ENCODE measurements at places on chromosomes 3 and 15.

- DNase-seq, result no peak
Observed at GRCh38 chr15:89707577-89707976, 17.0 kb downstream of the WDR93 start.

DNA sequence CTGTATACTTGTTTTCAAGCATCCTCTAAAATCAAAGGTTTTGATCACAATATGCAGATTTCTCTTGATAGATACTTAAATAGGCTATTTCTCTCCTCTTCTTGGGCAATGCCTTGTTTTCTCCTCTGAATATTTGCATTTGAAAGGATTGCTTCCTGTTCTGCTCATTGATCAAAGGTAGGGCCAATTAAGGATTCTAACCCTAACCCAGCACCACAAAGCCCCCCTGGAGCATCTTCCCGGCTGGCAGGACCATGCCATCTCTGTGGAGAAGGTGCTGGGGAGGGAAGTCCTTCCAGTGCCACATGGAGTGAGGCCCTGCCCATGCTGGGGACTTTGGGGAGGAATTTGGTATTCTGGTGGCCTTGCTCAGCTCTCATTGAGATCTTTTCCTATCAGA is 11.3 kb upstream of the NIPA2 start:
- DNase-seq, result no peak

DNA sequence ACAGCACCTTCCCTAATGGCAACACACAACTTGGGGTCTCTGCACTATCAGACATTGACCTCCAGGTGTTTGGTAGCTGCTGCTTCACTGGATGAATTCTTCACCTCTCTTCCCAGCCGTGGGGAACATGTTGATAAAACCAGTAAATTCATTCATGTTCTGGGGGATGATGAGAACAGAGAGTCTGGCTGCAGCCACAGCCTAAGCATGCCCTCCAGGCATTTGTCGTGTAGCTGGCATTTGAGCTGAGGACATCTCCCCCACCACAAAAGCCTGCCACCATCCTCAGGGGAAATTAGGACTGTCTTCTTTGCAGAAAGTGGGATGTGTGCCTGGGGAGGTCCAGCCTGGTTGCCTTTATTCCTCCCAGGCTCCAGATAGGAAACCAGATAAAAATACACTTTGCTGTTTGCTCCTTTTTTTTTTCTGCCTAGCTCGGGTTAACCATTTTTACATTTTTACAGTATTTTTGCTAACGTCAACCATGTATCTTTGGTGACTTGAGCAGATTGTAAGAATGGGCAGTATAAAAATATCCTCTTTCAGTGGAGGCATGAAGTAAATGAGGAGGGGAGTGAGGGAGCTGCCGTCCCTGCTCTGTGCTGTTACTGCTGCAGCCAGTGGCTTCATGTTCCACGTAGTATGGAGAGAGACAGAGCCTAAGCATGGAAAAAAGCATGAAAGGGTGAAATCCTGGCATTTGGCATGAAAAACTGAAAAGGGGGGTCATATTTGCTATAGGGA is 444.0 kb downstream of the EPHB1 start:
- no peak for DNase-seq

DNA sequence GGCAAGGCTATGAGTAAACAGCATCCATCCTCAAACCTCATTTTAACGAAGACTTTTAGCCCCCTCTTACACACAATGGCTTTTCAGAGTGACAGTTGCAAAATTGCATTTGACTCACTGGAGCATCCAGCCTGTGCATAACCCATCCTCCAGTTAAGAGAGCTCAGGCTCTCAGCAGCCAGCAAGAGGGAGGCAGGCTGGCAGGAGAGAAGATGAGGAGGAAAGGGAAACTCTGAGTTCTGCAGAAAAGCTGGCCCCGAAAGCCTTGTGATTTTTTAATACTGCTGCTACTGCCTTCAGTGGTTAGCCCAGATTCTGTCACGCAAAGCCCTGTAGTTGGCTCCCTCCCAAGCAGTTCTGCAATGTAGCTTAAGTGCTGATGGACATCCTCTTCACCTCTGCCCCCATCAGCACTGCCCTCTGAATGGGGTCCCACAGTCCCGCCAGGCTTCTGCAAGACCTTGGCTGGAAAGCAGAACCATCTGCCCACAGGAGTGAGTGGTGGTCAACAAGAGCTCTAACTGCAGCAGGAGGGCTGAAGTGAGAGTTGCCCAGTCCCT is 371.3 kb downstream of the EPHB1 start:
- no peak for DNase-seq

DNA sequence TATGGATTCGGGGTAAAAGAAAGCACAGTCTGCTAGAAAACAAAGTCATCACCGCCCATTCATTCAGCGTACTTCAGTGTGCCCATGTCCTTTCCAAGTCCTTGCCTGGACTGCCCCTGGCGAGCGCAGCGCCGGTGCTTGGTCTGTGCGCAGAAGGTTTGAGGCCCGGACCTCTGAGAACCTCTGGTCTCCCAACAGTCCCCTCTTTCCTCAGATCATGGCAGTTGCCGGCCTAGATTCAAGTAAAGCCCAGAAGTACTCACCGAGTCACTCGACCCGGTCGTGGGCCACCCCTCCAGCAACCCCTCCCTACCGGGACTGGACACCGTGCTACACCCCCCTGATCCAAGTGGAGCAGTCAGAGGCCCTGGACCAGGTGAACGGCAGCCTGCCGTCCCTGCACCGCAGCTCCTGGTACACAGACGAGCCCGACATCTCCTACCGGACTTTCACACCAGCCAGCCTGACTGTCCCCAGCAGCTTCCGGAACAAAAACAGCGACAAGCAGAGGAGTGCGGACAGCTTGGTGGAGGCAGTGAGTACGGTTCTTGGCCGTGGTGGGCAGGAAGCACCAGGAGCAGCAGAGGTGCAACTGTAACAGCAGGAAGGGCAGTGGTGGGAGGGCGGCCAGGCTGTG is 36.3 kb downstream of the CHDH start:
- no peak for DNase-seq

GRCh38 chr3:72185549-72186399 is 400.8 kb upstream of the PROK2 start:
- DNase-seq, result no peak

DNA sequence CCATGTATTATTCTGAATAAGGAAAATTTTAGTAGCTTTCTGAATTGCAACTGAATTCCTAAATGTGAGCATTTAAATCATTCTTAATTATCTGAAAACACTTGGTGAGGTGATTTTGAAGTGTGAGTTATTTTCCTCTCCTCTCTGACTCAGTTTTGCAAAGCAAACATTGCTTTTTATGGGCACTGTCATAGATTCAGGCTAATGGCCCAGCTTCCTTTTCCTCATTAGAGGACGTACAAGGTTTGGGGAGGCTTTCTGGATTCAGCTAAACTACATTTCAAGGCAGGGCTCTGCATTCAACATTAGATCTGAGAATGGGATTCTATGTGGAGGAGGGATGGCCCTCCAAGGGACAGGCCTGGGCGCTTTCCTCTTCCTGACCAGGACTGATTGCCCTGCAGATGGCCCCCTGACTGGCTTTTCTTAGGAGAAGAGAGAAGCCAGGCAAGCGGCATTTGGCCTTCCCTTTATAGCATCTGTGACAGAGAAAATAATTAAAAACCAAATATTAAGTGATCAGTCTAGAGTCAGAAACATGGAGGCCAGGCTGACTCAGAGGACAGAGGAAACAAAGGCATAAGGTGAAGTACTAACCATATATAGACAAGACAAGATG is 53.0 kb upstream of the STXBP5L start:
- DNase-seq, result no peak

DNA sequence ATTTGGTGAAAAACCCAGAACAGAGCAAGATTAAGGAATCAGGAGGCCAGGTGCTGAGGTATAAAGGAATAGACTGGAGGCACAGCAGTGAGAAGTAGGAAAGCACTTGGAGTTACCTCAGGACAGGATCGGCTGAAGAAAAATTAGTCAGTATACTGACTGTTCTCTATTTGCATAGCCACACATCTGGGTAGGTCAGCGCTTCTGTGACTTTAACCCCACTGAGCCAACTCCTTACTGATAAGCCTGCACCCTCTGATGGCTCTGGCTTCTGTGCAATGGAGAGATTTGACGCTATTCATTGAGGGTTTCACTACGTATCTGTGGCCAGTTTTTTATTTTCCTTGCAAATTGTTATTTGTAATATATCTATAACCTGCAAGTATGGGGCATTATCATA is 22.3 kb downstream of the MECOM start:
- DNase-seq, result no peak

GRCh38 chr3:141477224-141477623 is 9.6 kb upstream of the RASA2 start:
- no peak for DNase-seq

DNA sequence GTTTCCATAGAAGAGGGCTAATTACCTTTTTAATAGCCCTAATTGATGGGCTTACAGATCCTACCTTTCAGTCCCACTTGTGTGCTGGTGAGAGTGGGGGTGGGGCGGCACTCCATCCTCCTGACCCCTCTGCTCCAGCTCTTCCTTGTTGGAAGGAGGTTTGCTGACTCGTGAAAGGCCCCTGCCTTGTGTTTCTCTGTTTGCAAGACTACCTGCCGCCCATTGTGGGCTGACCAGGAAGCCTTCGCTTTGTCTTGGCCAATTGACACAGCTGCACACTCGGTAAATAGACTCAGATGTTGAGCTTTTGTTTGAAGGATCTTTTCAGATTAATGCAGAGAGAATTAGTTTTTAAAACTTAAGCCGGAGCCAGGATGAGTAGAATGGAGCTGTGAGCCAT is 197.3 kb upstream of the HES1 start:
- DNase-seq, result peak; percentile 75

- DNase-seq, result no peak
Observed at GRCh38 chr15:65260968-65261367, 25.7 kb downstream of the PARP16 start.

DNA sequence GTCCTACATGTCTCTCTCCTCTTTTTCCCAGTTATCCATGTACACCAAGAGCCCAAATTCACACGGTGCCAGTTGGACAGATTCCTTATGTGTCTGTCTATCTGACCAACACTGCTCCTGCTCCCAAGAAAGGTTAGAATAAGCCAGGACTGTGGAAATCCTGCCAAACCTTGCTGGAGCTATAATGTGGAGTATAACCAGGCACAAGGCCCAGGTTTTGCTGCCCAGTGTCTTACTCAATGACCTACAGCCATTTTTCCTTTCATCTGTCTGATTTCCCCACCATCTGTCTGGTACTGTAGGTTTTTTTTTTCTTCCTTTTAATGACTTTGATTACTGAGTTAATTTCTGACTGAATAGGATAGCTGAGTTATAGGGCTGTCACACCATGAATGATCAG is 26.5 kb upstream of the MINDY4B start:
- DNase-seq, result no peak

GRCh38 chr15:42344763-42345162 is 14.5 kb upstream of the CAPN3 start:
- no peak for DNase-seq

- DNase-seq, result no peak
Observed at GRCh38 chr3:149655826-149656574, 1.8 kb downstream of the WWTR1 start.

DNA sequence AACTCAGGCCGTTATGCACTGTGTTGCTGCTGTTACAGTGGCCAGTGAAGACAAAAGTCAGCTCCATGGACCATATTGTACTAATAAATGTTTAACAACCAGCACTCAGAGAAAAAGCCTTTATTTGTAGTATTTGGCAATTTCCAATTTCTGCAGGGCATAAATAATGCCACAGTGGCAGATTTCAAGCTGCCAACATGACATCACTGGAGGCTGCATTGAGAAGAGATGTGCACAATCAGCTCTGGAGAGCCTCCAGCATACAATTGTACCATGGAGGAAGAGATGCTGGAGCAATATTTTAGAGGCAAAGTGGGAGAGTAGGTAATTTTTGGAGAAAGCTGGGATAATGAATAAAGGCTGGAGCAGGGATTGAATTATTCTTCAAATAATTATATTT is 9.7 kb upstream of the ALCAM start:
- DNase-seq, result no peak

GRCh38 chr15:39181940-39182339 is 398.9 kb upstream of the THBS1 start:
- DNase-seq, result no peak

GRCh38 chr3:22748453-22749045 is 454.6 kb upstream of the UBE2E2 start:
- no peak for DNase-seq

DNA sequence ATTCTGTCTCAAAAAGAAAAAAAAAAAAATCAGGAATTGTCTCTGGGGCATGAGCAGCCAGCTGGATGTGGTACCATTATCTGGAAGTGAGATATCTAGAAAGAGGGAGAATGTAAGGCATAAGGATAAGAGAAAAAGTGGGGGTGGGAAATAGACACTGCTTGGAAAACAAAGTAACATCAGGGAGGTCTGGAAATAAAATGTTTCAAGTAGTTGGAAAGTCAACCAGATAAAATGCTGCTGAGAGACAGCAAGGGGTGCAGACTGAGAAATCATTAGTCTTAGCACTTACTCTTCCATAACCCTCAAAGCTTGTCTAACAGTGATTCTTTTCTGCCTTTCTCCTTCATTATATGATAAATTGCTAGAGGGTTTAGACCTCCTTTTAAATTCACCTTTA is 159.7 kb upstream of the TBL1XR1 start:
- DNase-seq, result no peak

DNA sequence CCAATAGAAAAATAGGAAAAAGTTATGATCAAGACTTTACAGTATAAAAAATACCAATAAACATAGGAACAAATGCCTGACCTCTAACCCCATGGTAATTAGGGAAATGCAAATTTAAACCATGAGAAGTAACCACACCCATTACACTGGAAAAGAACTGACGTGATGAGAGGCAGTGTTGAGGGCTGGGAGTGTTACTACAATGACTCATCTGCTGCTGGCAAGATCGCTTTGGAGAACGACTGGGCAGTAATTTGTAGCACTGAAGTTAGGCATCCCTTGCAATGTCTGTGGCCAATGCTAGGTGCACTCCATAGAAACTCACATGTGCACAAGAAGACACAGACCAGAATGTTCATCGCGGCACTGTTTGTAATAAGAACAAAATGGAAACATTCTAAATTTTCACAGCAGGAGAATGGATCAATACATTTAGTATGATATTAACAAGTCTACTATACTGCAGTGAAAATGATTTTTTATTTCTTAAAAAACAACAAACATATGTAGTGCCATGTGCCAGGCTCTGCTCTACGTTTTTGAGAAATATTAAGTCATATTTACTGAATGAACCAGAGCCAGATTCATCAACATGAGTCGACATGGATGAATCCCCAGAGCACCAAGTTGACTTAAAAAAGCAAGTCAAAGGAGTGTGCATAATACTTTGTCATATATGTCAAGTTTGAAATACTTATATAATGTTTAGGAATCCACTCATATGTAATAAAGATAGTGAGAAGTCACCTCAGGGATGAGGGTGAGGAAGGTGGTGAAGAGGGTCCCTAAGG is 37.6 kb upstream of the EPHB3 start:
- no peak for DNase-seq

GRCh38 chr3:100563652-100564211 is 45.7 kb upstream of the ADGRG7 start:
- DNase-seq, result no peak

Data from NCI-H1092 treated with DMSO at 0.1 percent for 48 hours (cell line).